KG1 (cell line): ENCODE measurements at places on chromosomes 7 and 10.

- no peak for DNase-seq
These were observed 79.5 kb upstream of the PCBD1 start for GRCh38 chr10:70967591-70968587.

DNA sequence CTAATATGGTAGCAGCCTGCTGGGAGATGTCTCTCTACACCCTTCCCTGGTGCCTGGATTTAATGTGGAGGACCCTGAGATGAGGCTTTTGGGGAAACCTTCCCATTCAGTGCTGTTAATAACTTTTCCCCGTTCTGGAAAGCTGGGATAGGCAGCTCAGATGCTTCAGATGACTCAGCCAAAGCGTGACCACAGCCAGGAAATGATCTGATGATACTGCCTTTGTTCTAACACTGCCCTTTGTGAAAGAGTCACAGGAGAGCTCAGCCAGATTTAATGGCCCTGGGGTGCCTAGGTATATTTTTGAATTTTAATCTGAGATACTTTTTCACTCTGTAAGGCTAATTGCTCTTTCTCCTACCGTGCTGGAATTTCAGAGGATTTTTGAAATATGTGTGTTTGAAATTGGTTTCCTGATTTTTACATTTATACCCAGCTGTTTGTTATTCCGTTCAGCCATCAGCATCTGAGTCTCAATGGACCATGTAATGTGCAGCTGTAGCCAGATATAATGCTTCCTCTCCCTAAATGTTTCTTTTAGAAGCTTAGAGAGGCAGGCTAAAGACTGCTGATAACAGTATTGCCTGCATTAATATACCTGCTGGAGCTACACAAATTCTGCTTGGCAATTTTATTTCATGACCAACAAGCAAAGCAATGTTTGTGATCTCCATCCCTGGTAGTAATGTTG lies 17.8 kb downstream of the CELF2 start:
- no peak for DNase-seq

DNA sequence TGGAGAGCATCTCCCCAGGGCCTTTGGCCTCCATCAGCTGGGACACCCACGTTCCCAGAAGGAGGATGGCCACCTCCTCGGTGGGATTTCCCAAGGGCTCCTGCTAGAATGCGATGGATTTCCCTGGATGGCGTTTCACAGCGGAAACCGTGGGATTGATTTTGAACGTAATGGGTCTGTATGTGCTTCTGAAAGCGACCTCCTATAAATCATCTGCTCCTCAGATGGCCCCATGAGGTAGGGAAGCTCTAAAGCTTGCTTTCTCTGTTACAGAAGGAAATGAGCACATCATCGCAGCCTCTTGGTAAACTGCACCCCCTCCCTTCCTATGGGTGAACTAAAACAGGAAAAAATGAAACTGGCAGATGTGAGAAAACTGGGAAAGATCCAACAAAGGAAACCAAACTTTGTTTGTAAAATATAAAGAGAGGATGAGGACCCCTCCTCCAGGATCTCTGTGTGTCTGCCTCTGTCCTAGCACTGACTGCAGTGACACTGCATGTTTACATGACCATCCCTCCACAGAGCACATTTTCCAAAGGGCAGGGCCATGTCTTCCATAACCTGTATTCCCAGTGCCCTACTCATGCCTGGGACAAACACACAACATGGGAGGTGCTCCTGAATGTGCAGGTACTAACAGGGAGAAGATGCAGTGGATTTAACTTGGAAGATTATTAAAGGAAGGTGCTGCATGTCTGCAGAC lies 57.6 kb downstream of the LYZL1 start:
- DNase-seq, result no peak

GRCh38 chr7:148334441-148334956 lies 256.1 kb upstream of the C7orf33 start:
- no peak for DNase-seq

GRCh38 chr10:45023426-45023825 lies 22.7 kb downstream of the ZNF22 start:
- no peak for DNase-seq

- no peak for DNase-seq
These were observed 124.2 kb upstream of the PDLIM1 start for GRCh38 chr10:95414844-95415485.

DNA sequence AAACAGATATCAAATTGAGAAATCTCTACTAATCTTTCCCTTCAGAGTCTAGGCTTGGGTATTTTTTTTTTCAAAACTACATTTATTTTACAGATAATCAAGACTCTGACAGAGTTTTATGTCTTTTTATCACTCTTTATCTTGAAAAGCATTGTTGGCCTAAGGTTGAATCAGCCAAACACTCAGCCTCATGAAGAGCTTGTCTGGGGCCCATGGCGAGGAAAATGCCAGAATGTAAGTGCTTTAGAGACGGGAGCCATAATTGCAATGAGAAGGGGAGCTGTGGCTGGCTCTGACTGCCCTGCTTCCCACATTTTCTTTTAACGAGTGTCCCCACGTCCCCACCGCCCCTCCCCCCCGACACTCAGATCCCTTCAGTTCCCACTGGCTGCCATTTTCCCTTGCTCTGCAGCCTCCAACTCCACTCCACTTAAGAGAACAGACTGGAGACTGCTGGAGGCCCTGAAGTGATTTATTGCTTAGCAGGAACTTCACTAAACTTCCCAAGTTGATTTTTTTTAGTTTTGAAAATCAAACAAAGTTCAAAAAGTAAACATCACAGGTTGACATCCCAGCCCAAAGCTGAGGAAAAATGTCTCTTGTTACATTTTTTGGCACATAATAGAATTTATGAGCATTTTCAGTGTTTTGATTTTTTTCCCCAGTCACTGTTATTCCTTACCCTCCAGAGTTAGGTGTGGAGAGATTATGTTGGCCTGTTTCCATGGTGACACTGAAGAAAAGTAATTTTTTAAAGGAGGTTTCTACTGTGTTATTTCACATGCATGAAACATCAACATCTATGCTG lies 637.5 kb upstream of the GALNT17 start:
- DNase-seq, result no peak

DNA sequence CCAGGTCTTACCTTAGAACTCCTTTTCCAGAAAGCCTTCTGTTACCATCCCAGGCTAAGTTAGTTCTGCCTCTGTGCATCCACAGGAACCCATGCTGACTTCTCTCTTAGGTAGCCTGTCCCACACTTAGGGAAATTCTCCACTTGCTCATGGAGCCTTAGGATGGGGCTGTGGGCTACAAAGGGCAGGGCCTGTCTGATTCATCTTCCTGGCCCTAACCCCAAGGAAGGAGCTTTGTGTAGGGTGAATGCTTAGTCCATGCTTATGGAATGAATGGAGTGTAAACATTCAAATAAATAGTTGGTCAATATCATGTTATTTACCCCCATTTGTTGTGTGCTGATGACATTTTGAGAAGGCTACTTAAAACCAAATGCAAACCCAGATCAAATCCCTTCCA lies 54.7 kb downstream of the EMX2 start:
- DNase-seq, result no peak

DNA sequence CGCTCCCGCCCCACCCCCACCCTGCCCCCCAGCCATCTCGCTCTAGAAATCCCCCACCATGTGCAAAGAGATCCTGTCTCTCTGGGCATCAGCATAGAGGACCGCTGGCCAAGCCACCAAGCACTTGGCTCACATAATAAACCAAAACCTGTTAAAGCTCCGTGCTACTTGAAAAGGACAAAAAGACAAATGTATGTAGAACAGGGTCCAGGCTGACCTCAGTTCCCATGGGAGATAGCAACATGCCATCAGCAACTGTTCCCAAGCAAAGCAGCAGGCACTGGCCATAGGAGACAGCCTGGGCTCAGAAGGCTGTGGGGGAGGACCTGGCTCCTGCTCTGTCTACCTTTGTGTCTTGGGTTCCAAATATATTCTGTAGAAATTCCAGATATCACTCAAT lies 38.4 kb upstream of the GDF10 start:
- DNase-seq, result no peak

DNA sequence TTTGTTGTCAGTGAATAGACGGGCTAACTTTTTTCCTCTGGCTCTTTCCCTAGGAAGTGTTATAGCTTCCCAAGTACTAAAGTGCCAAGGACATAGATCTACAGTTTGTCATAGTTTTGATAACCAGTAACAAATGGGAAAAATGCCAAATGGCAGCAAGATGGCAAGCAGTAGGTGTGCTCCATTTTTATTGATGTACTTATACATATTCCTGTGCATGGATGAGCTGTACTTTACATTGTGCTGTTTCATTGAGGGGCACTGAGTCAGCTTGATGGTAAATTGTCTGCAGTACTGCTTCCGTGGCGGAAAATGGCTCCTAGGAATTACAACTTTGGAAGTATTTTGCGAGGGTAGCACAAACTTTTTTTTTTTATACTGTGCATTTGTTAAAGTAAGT lies 7.1 kb downstream of the ADAM22 start:
- no peak for DNase-seq

DNA sequence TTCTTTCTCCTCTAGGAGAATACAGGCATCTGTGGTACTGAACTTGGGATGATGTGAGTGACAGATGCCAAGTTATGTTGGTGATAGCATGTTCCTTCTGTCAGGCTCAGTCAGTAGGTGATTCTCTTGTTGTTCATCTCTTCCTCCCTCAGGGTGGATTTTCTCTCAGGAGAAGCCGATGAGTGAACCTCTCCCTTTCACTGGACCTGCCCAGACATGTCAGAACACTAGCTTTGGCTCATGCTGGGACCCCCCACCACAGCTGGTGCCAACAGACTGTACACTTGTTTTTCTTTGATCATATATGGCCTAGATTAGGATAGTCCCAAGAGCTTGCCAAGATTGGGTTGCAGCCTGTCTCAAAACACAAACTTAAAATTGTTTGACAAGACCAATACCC lies 129.4 kb downstream of the BMPER start:
- DNase-seq, result no peak

DNA sequence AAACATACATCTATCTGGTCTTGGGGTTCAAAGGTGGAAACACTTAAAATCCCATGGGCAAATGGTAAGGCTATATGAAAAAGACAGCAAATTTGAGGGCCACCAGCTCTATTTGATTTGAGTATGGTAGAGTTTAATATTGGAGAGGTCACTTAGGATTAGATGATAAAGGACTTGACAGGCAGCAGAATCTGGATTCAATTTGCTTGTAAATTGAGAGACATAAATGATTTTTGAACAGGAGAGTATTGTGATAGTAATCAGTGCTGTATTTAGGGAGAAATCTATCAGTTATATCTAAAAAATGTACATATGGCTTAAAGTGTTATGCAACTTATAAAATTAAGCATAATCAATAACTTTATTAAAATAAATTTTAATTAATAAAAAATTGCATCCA lies 155.2 kb downstream of the SEMA3A start:
- no peak for DNase-seq

- DNase-seq, result no peak
These were observed 80.5 kb downstream of the HECW1 start for GRCh38 chr7:43192806-43193460.

DNA sequence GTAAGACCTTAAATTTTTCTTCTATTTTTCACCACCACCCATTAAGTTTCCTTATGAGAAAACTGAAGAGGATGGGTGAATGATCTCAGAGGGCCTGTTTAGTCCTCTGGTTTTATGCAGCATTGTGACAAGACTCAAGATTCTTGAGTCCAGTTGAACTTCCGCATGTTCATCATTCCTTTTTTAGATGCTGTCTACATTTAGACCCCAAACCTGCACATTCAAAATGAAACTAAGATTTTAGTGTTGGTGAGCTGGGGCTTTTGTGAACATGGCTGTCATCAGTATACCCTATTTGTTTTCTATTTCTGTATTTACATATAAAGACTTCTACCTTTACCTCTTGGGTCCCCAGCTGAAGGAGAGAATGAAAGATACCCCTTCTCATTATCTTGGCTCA lies 31.1 kb downstream of the NET1 start:
- no peak for DNase-seq

- no peak for DNase-seq
These were observed 23.5 kb downstream of the HECTD2 start for GRCh38 chr10:91433620-91434019.

DNA sequence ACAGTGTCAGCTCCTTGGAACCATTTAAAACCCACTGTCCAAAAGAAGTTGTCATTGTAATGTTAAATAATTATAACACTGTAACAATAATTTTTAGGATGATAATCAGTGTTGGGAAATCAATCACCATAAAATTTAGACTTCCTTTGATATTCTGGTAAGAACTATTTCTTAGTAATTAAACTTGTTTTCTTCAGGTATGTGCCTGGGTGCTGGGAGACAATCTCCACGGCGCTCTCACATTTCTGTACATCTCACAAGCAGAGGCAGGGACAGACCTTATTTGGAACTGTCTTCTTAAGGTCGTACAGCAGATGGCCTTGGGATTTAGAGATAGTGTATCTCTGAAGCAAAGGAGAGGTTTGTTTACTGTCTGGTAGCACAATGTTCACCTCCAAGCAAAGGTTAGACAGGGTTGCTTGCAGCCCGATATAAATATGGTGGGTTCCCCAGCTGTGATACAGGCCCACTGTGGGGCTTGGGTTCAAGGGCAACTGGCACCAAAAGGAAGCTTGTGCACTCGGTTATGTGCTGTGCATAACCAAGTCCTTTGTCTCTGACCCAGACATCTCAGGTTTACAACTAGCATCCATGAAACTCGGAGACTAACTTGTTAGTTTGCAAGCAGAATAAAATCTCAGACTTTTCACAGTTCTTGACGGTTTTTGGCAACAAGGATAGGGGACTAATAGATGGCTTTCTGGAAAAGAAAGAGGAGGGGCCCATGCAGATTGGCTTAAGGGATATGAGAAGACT lies 125.5 kb downstream of the RNF32 start:
- DNase-seq, result no peak

- DNase-seq, result no peak
These were observed 220.5 kb downstream of the LHFPL3 start for GRCh38 chr7:104548861-104549260.

- DNase-seq, result no peak
These were observed 18.0 kb upstream of the VCL start for GRCh38 chr10:73979809-73980433.

GRCh38 chr10:86104156-86104555 lies 262.4 kb downstream of the GRID1 start:
- DNase-seq, result no peak

- no peak for DNase-seq
These were observed 44.2 kb upstream of the A1CF start for GRCh38 chr10:50929670-50930069.

- no peak for DNase-seq
These were observed 192.6 kb downstream of the TNS3 start for GRCh38 chr7:47389171-47389922.

- no peak for DNase-seq
These were observed 178.0 kb upstream of the MKI67 start for GRCh38 chr10:128304271-128304670.
